Jurkat, Clone E6-1 (cell line): ENCODE measurements at places on chromosomes 2 and 18.

DNA sequence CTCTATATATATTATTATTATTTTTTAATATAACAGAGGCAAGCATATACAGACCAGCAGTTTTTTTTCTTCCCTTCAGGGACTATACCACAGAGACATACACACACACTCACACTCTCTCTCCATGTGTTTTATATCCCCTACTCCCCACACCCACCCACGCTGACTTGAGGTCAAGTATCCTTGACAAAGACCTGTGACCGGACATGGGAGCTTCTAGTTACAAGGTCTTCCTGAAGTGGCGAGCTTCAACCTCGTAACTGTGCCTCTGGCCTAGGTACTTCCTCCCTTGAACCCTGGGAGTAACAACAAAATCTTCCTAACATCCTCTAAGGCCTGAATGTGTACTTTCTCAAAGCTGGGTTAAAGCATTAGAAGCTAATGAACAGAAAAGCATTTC lies 52.5 kb downstream of the POLR1A start:
- DNase-seq = no peak

- no peak for DNase-seq
These were observed 62.3 kb upstream of the DAPL1 start for GRCh38 chr2:158732573-158733429.

GRCh38 chr2:190178066-190178722 lies 115.7 kb upstream of the MSTN start:
- no peak for DNase-seq

GRCh38 chr18:62399781-62400308 lies 74.7 kb downstream of the TNFRSF11A start:
- DNase-seq = no peak

- no peak for DNase-seq
These were observed 638.6 kb downstream of the ERBB4 start for GRCh38 chr2:211900000-211900399.

DNA sequence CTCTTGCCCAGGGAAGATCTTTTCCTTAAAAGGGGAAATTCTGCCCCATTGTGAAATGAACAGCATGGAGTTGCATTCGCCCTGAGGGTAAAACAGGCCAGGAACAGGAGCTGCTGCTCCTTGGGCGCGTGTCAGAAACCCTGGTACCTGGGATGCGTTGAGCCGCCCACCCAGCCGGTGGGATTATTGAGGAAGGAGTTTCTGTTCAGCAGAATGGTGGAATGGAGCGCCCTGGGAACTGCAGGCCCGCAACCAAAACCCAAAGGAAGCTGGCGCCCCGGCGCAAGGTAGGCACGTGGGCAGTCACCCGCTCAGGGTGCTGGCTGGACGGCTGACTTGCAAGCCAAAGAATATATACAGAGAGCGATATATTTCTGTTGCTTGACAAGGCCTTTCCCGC lies 73.5 kb downstream of the MTCL1 start:
- DNase-seq = no peak

GRCh38 chr18:55997151-55997561 lies 409.2 kb upstream of the TCF4 start:
- DNase-seq = no peak

DNA sequence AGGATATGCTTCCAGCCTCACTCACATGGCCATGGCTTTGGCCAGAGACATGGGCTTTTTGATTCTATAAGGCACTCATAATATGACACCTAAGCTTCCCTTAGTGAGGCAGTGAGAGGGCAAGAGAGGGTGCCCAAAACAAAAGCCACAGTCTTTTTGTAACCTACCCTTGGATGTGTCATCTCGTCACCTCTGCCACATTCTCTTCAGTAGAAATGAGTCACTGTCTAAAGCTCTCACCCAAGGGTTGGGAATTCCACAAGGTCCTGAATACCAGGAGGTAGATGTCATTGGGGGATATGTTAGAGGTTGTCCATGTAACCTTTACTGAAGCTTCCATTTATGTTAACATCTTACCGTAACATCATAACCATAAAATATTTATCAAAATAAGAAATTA lies 108.4 kb downstream of the ALMS1 start:
- DNase-seq = no peak

DNA sequence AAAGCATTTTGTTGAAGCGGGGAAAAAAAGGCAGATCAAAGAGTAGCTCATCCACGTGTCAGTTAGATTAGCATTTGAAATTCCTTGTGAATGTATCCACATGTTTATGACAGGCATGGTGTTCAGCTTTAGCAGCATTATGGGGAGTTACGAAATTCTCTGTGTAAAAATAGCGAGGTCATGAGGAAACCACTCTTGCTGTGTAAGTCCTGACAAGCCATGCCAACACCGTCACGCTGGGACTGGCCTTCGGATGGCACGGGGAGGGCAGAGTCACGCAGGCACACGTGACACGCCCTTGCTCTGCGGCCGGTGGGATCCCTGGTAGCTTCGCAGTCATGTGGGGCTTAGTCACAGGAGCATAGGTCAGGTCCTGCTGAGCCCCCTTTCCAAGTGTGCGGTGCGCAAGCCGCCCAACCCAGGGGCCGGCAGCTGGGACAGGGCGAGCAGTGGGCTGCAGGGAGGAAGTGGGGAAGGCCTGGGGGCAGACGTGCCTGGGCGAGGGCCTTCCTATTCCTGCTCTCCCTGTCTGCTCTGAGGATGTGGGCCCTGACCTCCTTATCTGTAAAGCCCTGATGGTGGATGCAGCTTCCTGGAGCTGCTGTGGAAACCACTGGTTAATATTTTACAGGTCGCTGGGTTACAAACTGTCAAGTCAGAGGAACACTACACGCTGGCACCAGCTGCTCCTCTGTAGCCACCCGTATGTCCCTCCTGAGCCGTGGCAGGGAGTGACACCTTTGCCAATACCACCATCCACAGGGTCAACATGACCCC lies 18.0 kb downstream of the MBP start:
- DNase-seq = peak; percentile 89

DNA sequence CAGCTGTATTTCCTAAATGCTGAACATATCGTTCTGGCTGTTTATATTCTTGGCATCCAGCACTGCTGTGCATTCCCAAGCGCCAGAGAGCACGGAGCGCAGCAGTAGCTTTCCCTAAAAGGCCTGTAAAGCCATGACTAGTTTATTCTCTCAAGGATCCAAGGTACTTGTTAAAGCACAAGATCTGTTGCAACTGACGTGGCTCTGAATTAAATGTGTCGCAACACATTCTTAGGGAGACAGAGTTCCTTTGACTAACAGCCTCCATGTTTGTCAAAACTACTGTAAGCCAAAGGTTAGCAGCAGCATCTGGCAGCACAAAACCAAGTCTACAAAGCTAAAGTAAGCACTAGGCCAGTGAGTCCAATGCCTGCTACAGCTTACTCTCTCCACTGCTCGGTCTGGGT lies 188.6 kb upstream of the FN1 start:
- DNase-seq = no peak

- no peak for DNase-seq
These were observed 13.7 kb upstream of the GREB1 start for GRCh38 chr2:11520092-11520693.

- DNase-seq = no peak
These were observed 116.9 kb downstream of the AGAP1 start for GRCh38 chr2:235610696-235611257.

- DNase-seq = no peak
These were observed 69.0 kb upstream of the ZCCHC2 start for GRCh38 chr18:62453864-62454263.

- no peak for DNase-seq
These were observed 71.9 kb downstream of the TCF4 start for GRCh38 chr18:55515941-55516710.

DNA sequence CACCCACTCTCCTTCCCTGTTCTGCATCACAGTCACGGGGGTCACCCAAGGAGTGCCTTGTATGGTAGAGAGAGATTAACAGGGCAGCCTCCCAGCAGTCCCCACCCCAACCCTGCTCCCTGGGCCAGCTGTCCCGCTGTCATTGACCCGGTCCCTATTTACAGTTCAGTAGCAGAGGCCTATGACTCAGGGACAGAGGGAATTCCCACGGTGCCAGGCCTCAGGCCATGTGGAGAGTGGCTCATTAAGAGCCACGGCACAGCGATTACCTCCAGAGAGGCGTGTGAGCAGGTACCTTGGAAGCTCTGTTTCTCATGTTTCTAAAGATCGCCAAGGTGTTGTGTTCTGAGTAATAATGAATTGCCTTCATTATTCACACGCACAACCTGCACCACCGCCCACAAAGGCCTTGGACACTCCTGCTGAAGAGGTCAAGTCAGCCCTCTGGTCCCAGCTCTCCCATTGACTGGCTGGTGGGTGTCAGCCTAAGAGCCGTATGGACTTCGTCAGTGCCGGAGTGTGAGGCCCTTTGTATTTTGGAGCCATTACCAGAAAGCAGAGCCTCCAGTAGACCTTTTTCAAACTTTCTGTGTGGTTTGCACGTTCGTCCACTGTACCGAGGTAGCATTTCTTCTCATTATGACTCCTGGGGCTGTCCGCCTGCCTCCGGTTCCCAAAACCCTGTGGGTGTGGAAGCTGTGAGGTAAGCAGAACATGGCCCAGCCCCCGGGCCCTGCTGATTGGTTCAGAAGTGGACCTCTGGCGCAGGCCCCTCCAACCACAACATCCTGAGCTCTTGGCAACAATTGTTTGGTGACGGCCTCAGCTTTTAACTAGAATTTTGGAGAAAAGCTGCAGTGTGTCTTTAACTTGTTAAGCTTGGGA lies 47.0 kb downstream of the SERTAD2 start:
- peak; percentile 37 for DNase-seq

- DNase-seq = no peak
These were observed 414.8 kb downstream of the HRH4 start for GRCh38 chr18:24875286-24875685.

DNA sequence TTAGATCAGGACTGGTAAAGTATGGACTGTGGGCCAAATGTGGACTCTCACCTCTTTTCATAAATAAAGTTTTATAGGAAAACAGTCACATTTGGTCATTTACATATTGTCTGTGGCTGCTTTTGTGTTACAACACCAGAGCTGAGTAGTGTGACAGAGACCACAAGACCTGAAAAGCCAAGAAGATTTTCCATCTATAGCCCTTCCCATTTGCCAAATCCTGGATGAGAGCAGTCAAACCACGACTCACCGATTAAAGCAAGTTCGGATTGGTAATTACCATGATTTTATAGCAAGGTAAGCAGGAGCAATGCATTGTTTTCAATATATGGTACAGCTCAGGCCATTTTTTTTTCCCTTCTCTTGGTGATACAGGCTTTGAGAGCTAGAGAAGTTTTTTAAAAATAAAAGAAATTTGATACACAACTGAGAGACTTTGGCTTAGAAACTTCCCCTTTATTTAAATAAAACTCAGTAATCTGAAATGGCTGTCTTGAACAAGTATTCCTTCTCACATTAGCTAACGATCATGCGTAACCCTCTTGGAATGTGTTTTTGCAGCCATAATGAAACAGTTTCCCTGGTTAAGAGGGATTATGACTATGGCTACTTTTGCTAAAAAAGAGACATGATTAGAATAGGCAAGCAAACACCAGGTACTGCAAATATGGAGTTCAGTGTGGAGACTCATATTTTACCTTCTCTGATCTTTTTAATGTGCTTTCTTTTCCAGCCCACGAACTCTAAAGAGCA lies 9.5 kb upstream of the MALL start:
- no peak for DNase-seq

DNA sequence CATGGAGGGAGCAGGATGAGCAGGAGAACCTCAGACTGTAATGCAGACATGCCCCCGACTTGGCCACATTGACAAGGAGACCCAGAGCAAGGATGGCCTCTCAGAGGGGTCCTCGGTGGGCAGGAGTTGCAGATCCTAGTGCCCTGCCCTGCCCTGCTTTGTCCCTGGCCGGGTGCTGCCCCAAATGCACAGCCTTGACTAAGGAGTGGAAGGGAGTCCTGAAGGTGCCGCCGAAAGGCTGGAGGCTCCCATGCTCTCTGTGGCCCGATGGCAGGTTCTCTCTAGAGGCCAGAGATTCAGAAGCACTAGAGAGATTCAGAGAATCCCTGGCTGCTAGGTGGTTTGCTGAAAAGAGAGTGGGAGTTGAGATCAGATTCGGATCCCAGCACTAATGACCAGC lies 64.4 kb downstream of the MARCO start:
- no peak for DNase-seq

- DNase-seq = no peak
These were observed 45.1 kb upstream of the FOSL2 start for GRCh38 chr2:28347596-28347995.

DNA sequence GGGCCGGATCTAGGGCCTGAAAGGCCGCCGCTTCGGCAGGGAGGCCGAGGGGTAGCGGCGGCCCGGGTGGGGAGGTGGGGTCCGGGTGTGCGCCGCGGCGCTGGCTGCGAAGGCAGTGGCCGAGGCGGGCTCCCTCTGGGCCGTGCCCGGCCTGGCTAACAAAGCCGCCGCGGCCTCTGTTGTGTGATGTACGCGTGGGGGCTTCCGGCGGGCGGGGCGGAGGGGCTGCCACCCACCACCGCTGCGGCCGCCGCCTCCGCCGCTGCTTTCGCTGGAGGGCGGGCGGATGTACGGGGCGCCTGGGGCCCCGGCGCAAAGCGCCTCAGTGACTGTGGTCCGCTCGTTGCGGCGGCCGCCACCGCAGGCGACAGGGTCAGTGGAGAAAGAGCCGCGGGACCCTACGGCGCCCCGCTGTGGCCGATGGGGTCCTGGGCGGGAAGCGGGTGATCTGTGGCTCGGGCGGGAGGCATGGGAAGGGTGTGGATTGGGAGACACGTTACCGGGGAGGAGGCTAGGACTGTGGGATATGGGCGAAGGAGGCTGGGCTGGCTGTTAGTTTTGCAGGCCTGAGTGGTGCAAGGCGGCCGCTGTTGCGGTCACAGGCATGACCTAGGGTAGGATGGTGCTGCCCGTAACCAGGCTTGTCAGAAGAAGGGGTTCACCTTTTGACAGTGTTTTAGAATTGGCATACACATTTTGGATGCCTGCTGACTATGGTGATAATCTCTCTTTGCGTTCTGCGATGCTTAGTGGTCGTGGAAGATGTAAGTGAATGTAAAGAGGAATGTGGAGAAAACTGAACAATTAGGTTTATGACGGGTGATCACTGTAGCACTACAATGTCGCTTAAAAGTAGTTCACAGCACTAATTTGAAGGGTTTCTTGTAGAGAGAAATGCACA lies 662 bp downstream of the BZW1 start:
- DNase-seq = no peak

DNA sequence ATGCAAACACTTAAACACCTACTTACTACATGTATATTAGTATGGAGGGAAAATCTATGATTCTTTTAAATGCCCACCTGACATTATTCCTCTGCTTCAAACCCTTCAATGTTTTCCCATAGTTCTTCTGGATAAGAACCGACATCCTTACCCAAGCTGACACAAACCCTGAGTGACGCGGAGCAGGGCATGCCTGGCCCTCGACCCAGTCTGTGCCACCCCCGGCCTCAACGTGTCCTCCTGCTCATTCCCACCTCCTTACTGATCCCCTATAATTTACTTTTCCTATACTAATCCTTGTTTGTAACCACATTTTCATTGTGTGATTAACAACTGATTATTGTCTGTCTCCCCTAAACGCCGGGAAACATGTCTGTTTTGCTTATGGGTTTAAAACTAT lies 17.5 kb downstream of the KIDINS220 start:
- no peak for DNase-seq

- DNase-seq = no peak
These were observed 692.8 kb downstream of the RNF144A start for GRCh38 chr2:7609974-7610373.

- DNase-seq = no peak
These were observed 38.4 kb downstream of the C1QL2 start for GRCh38 chr2:119119999-119120756.

GRCh38 chr18:41456831-41457230 lies 498.2 kb upstream of the PIK3C3 start:
- DNase-seq = no peak

- no peak for DNase-seq
These were observed 87.0 kb upstream of the RTN4 start for GRCh38 chr2:55137024-55137958.

GRCh38 chr2:1591978-1592907 lies 152.1 kb downstream of the PXDN start:
- DNase-seq = no peak

- no peak for DNase-seq
These were observed 469.4 kb upstream of the SPRED2 start for GRCh38 chr2:65901756-65902155.
